ENCODE measurements at places on chromosomes 1 and 21.

DNA sequence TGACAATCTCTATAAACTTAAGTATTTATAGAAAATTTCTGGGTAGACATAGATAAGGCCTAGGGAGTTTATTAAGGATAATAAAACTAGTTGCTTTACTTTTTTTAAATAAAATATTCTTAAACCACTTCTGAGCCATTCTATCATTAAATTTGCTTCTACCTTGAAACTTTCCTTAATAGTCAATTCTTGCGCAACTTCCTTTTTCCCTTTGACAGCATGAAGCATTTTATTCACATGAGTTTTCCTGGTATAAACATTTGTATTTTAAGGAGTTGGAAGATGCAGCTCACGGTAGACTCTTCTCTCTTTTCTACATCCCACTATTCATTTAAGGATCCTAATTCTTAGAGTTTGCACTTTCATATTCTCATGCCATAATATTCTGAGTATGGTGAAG lies 75.8 kb upstream of the DPH5 start:
- DNase-seq, result no peak

- DNase-seq, result no peak
Measured at GRCh38 chr1:224504297-224505041, 69.9 kb upstream of the WDR26 start.

DNA sequence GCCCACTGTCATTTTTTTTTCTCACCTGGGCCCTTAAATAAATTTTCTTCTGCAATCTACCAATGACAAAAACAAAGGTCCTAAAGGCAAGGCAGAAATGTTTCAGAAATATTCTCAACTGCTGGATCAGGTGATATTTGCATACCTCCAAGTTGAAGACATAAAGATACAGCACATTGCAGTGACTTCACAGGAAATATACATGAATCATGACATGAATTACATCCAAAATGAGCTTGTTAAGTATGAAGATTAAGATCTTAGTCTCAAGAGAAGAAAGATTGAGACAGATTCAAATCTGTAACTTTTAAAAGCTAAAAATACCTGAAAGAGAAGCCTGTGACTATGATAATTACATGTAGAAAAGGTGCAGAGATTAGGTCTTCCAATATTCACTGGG lies 207.8 kb downstream of the SIPA1L2 start:
- no peak for DNase-seq

DNA sequence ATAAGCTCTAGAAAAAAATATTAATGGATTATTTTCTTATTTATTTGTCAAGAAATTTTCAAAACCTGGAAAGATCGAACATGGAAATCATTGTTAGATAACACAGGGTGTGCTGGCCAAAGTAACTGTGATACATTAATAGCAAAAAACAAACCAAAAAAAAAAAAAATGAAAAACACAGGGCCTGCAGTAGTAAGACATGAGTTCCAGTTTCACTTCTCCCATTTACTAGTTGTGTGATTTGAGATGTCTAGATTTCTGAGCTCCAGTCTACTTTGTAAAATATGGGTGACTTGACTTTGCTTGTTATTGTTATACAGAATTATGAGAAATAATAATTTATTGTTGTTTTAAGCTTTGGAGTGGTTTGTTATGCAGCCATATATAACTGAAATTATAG lies 13.6 kb downstream of the FAM177B start:
- DNase-seq, result no peak

DNA sequence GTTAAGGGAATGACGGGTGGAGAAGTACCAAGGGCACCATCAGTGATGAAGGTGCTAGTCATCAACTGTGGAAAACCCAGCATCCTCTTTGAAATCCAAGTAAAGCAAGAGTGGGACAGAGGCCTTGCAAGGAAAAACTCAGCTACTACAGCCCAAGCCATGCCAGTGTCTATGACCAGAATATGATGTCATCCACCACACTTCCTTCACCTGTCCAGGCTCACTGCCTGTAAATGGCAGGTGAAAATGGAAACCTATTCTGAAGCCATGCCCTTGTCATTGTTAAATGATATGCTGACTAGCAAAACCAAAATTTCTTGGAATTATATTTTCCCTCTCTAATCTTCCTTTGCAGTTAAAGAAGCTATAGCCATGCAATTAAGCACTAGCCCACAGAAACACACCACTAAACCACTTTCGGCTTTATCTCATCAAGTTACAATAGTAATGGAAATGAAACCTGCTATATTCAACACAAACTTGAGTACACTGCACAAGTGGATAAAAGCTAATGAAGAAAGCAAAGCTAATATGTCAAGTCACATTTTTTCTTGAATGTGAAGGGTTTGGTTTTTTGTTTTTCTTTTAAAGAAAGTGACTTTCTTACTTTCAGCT lies 96.3 kb upstream of the RALGPS2 start:
- no peak for DNase-seq

DNA sequence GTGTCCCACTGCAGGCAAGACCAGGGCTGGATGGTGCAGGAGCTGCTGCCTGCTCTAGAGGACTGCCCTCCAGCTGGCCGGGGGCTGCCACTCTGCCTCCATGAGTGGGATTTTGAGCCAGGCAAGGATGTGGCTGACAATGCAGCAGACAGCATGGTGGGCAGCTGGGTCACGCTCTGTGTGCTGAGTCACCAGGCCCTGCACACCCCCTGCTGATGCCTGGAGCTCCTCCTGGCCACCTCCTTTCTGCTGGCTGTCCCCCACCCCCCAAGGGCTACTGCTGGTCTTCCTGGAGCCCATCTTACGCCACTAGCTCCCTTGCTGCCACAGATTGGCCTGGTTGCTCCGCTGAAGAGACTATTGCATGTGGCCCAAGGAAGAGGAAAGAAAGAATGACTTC lies 3.9 kb upstream of the ZSCAN20 start:
- DNase-seq, result no peak

- DNase-seq, result no peak
Measured at GRCh38 chr1:201436393-201436792, 14.9 kb upstream of the TNNI1 start.

- DNase-seq, result no peak
Measured at GRCh38 chr1:204105131-204105515, 32.2 kb downstream of the SOX13 start.

DNA sequence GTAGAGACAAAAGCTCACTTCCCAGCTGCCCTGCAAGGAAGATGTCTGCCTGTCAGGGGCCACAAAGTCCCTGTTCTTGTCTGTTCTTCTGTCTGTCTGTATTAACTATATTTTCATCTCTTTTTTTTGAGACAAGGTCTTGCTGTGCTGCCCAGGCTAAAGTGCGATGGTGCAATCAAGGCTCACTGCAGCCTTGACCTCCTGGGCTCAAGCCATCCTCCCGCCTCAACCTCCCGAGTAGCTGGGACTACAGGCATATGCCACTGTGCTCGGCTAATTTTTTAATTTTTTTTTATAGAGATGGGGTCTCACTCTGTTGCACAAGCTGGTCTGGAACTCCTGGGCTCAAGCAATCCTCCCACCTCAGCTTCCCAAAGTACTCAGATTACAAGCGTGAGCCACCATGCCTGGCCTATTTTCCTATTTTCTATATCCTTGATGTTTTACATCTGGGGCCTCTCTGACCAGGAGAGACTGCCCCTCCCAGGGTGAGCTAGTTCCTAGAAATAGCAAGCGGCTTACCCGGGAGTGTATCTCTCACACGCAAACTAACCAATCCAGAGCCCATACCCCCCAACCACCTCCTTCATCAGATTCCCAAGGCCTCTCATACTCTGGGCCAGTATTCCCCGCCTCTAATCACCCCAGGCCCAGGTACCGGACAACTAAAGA lies 5.4 kb upstream of the KLHDC7A start:
- no peak for DNase-seq

GRCh38 chr1:61812916-61813315 lies 70.6 kb downstream of the PATJ start:
- no peak for DNase-seq
